NCI-H524 treated with DMSO at 0.1 percent for 48 hours (cell line): ENCODE measurements at places on chromosomes 12 and 14.

DNA sequence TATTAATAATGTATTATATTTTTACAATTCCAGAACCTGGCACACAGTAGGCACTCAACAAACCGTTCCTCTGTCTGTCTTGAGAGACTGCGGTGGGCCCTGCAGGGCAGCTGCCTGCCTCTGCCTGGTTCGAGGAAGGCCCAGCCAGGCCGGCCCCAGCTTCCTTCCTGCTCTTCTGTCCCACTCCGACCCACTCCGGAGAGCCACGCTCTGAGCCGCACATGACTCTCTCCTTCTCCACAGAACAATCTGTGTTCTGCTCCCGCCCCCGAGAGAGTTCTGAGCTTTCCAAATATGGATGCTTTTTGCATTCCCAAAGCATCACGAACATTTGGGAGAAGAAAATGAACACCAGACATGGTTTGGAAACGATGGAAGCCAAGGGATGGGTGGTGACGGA lies 57.3 kb downstream of the TTC7B start:
- no peak for DNase-seq

- no peak for DNase-seq
These were observed 24.6 kb upstream of the ANP32D start for GRCh38 chr12:48447755-48448154.

GRCh38 chr14:104107101-104107581 lies 21.6 kb downstream of the ASPG start:
- no peak for DNase-seq

DNA sequence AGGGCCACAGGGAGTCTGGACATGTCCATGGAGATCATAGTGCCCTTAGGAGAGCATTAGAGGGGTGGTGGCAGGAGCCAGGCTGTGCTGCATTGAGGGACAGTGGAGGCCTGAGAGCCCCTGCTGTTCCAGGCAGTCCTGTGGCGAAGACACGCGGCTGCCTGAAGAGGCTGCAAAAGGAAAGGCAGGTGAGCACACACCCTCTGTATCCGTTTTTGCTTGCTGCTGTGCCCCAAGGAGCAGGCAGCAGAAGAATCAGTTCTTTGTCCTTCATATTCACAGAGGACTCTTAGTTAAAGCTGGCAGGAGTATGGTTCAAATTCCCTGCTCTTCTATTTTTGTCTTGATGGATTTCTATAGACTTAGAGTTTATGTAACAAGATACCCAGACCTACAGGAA lies 4.5 kb downstream of the SLC35E3 start:
- no peak for DNase-seq

DNA sequence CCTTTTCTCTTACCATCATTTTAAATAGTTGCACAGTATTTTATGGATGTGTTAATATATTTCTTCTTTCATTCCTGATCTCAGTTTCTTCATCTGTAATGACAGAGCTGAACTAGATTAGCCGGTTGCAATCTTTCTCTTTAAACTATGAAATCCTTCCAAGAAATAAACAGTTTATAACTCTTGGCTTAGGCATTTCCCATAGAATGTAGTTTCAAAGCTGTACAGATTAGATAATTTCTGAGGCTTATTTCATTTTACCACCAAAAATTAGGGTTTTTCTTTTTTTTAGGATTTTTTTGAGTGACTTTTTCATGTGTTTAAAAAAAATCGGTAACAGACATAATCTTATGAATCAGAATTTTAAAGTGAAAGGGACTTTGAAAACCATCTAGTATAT lies 144.0 kb downstream of the RAD51B start:
- no peak for DNase-seq

GRCh38 chr12:57513266-57513665 lies 7.0 kb downstream of the DDIT3 start:
- DNase-seq, result no peak

DNA sequence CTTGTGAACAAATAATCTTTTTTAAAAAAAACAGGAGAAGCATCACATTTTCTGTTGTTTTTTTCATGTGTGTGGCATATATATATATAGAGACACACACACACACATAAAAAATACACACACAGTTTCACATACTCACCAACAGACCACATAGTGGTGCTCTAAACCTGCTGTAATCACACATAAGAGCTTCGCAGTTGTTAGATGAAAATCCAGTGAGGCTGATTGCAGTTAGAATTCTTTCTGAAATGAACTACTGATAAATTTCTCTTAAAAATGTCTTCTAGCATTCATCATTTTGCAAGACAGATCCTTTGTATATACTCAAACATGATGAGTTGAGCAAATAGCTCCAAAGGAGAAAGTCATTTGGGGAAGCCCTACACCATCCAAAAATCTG lies 434.3 kb upstream of the STXBP6 start:
- DNase-seq, result no peak

DNA sequence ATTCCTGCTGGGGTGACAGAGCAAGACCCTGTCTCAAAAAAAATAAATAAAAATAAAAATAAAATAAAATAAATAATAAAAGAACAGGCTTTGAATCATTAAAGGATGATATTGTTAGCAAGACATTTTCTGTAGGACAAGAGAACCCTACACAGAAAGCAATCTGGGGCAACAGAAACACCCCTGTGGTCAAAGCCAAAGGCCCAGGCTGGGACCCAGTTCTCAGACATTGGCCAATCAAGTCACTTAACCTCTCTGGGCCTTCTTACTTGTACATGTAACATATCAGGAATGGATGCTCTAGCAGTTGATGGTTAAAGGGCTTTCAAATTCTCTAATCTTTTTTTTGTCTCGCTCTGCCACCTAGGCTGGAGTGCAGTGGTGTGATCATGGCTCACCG lies 35.5 kb upstream of the TESC start:
- DNase-seq, result no peak

GRCh38 chr14:56807386-56808109 lies 2.7 kb downstream of the OTX2 start:
- no peak for DNase-seq

DNA sequence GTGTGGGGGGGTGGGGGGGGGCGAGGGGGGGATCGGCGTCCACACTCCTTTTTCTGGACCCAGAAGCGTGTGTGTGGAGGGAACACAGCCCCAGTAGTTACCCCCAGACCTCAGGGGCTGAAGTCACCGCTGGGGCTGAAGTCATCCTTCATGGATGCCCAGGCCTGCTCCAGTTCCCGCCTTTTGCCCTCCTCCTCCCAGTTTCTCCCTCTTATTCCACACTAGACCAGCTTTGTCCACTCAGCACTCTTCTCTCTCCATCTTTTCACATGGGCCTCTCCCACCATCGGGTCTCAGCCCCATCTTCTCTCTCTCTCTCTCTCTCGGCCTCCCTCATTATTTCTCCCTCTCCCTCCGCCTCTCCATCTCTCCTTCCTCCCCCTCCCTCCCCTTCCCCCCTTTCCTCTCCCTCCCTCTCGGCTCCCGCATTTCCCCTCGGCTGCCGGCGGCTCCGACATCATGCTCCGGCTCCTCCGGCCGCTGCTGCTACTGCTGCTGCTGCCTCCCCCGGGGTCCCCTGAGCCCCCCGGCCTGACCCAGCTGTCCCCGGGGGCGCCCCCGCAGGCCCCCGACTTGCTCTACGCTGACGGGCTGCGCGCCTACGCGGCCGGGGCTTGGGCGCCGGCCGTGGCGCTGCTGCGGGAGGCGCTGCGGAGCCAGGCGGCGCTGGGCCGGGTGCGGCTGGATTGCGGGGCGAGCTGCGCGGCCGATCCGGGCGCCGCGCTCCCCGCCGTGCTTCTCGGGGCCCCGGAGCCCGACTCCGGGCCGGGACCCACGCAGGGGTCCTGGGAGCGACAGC lies at the start of gene P3H3:
Gene P3H3 (plus strand): TSS at position 426 of the 799 bp plus-strand sequence. CDS start 34 bp downstream, at position 460.
- no peak for DNase-seq

DNA sequence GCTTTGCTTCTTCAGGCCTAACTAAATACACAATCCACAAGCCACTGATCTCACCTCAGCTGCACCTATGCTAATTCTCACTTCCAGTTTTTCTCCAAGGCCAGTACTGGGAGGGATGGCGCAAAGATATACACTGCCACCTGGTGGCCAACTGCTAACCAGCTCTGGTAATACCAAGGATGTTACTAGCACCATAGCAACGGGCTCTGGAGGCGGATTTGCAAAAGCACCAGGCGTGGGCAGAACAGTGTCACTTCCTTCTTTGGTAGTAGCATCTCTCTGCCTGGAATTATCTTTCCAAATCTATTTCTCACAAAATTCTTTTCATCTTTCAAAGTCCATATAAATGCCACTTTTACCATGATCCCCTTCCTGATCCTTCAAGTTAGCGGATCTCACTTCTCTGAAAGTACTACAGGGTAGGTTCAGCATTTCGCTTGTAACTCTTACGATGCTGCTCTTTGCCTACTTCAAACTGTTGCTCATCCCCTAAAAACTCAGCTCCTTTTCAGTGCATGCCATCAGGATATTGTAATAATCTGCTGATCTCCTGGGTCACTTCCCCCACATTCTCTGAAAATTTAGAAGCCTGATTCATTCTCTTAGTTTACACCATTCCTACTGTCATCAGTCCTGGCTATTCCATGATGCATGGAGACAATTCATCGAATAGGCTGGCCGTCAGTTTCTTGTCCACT lies 37.1 kb upstream of the FOXJ2 start:
- DNase-seq, result peak; percentile 40

GRCh38 chr12:89352492-89353187 lies at the start of gene DUSP6:
Gene DUSP6 (minus strand): TSS chr12:89352501. CDS start chr12:89352039, 462 bp downstream.
- peak; percentile 92 for DNase-seq

DNA sequence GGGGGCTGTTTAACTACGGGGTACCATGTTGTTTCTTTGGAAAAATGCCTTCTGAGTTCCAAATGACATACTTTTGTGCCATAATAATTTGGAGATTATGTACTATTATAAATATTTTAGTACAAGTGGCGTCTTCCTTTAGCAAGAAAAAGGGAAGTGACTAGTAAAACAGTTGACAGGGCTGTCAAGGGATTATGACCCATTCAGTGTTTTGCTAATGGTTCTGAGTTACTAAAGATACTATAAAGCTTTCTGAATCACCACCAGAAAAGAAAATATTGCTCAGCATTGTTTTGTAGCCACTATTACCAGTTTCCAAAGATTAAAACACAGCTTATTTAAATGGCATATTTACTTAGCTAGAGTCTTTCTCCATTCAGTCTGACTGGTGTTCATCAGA lies 334.9 kb downstream of the SNAPC1 start:
- DNase-seq, result no peak

- no peak for DNase-seq
These were observed 2.8 kb downstream of the ZFP36L1 start for GRCh38 chr14:68789821-68790643.

DNA sequence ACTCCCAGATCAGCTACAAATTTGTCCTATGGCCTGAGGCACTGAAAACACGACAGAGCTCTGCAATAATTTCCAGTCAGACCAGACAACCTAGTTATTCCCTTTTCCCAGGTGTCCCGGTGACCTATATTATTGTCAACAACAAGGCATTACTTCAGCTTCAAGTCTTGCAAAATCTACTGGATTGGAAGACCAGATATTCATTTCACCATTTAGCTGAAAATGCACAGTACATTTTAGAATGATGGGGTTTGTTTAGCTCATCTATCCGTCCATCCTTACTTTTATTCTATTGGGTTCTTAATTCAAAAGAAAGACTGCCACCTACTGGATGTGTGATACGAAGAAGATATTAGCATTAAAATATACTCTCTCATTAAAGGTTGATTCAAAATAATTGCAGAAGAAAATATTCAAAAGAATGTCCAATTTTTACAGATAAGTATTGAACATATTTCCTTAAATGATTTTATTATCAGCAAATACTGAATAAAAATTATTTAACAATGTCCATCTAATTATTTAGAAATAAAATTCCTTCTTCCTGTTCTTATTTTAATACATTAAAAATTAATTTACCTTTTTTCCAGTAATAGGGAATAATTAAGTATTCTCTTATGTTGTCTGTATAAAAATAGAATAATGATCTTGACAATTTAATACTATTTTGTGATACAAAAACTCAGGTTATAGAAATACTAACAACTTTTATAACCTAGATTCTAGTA lies 244.9 kb upstream of the LRIG3 start:
- no peak for DNase-seq

DNA sequence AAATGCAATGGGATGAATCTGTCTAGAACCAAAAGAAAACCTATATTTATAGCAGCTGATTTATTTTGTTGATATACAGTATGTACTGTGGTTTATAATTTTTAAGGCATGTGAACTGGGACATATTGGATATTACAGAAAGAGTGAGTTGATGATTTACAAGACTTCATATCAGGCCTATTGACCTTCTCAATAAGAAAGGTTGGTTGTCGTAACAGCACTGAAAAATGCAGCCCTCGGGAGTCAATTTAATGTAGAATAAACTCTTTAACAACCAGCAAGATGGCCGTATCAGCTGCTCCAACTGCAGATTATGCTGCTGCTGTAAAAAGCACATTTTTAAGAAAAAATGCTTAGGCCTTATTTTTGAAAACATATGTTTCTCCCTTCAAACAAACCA lies 407.3 kb downstream of the GXYLT1 start:
- no peak for DNase-seq

- DNase-seq, result no peak
These were observed 593 bp downstream of the UNC119B start for GRCh38 chr12:120710805-120711296.

DNA sequence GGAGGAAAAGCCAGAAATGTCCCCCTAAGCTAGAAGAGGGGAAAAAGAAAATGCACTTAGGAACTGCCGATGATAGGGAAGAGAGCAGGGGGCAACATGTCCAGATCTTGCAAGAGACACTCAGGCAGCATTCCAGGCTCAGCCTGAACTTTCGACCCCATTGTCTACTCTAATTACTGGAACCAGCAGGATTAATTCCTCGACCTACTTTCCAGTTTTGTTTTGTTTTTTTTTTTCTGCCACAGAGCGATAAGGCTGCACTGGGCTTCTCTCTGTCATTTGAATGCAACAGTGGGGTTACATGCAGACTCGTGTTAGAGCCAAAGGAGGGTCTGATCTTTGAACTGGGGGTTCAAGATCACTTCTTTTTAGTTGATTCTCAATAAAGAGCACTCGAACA lies 68.7 kb upstream of the MED13L start:
- DNase-seq, result no peak

GRCh38 chr12:56375598-56376434 lies 13.2 kb upstream of the APOF start:
- no peak for DNase-seq

- no peak for DNase-seq
These were observed 165.5 kb upstream of the DYRK2 start for GRCh38 chr12:67482751-67483661.

- no peak for DNase-seq
These were observed 17.8 kb upstream of the HDAC7 start for GRCh38 chr12:47837190-47838171.

DNA sequence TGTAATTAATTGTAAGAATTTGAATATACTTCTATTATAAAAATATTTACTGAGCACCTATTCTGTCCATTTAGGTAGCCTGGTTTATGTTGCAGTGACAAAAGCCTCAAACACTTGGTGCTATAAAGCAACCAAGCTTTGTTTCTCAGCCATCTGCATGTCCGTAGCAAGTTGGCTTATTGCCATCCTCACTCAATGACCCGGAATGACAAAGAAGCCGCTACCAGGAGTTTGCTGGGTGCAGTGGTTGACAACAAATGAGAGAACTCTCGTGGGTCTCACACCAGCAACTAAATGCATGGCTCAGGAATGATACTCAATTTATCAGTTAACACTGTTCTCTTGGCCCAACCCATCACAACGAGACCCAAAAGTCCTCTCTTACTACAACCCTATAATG lies 553.1 kb downstream of the DIO2 start:
- DNase-seq, result peak; percentile 16
